NCI-H774 (cell line): ENCODE measurements at places on chromosomes 4 and X.
A peak's percentile ranks its signal among the peaks of the same experiment; 100 is the strongest.

- DNase-seq, result peak; percentile 8
These were observed 4.6 kb upstream of the KANTR start for GRCh38 chrX:53089224-53089842.

- no peak for DNase-seq
These were observed 49.3 kb downstream of the MRPL1 start for GRCh38 chr4:77911842-77912450.

- DNase-seq, result no peak
These were observed 99.7 kb downstream of the FIP1L1 start for GRCh38 chr4:53477038-53477565.

- DNase-seq, result no peak
These were observed 182.1 kb upstream of the HHIP start for GRCh38 chr4:144463896-144464295.

DNA sequence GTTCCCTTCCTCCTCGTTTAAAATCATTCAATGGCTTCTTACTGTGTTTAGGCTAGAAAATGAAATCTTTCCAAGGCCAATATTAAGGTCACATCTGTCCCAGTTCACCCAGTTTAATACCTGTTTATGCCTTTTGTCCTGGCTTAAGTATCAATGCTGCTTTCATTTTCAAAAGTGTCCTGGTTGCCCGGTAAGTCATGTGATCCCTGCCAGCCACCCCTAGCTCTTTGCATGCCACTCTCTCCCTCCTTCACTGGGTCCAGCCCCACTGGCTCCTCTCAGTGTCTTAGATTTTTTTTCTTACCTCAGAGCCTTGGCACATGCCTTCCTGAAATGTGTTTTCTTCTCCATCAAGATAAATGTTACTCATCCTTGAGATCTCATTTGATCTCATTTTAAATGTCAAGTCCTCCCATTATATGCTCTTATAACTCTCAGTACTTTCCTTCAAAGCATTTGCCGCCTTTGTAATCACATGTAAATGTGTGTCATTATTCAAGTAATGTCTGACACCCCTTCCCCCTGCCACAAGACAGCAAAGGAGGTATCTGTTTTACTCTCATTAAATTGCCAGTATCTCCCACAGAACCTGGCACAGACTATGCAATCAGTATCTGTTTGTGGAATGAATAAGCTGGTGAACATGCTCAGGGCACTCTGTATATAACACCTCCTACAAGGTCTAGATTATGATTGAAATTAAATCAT is 472.5 kb upstream of the RPS6KA3 start:
- DNase-seq, result no peak

DNA sequence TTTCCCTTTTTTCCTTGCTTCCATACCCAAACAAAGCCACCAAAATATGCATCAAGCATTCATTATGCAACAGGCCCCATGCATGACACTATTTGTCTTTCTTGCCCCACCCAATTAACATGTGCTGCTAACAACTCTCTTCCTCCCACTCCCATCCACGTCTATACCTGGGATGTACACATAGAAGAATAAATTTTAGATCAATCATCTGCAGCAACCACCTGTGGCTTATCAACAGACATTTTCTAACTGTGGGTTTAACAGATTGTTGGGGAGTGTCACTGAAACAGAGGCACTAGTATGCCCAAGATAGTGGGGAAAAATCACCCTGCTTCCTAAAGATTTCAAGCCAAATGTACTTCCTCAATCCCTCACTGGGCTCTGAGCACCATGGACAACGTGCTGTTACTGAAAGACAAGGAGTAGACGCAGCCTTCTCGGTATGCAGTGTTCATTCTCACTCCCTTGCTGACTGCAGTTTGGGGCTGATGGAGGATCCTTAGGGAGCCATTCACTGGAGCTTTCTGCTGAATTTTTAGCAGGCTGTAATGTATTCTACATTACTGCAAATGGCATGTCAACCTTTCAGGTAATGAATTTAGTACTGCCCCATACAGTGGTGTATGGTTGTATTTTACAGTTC is 28.4 kb upstream of the TRPC5OS start:
- no peak for DNase-seq

DNA sequence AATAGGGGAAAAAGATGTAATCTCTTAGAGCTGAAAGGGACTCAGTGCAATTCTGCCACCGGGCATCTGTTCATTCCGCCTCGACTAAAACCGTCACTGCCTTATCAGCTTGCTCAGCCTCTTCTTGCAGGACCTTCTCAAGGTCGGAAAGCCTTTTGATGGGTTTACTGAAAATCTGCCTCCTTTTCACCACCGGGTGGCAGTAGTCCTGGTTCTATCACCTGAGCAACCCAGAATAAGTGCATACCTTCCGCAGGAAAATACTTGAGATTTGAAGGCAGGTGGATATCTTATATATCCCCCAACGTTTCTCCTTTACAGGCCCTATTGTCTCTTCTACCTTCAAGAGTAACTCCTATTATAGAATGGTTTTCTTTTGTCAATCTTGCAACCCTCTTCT is 103.4 kb upstream of the PAK3 start:
- peak; percentile 21 for DNase-seq

DNA sequence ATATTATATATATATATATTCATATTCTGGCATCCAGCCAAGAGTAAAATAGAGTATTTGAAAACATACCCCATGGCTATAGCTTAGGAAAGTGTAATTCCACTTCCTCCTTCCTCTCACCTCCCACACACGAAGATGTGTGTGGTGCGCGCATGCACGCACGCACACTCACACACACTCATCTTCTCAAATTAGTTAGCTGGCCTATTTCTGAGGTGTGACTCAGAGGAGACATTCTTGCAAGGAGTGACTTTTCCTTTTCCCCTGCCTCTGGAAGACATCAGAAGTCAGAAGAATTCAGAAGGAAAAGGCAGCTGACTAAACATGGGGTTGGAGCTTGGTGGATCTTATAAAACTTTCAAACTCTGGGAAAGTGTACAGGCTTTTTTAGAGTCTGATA is 8.8 kb downstream of the ENPEP start:
- DNase-seq, result no peak

DNA sequence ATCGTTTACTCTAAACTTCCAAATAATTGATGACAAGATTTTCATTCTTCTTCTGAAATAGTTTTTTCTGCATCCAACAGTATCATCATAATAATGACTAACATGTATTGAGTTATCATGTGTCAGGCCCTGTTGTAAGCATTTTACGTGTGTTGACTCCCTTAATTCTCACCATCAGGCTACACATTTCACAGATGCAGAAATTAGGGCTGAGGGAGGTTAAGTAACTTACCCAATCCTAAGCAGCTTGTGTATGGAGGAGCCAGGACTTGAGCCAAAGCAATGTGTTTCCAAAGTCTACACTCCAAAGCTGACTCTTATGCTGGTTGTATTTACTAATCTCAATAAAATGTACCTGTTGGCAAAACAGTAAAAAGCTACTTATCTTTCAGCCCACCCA is 11.2 kb upstream of the KDR start:
- DNase-seq, result no peak

DNA sequence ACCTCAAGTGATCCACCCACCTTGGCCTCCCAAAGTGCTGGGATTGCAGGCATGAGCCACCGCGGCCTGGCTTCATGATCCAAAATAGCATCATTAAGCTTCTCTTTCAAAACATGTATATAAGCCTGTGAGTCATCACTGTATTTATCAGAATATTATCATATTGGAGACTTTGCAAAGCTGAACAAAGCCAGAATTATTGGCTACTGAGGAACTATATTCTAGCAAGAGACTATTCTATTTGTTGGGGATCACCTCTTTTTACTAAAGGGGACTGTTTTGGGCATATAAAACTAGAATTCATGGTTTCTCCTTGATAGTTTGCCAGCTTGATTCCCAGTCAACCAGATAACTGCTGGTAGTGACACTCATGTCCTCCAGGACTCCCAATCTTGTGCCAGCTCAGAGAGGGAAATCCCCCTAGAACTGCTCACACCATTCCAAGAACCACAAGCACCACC is 40.1 kb downstream of the TET2 start:
- no peak for DNase-seq

GRCh38 chr4:89715631-89716030 is 121.3 kb downstream of the SNCA start:
- DNase-seq, result no peak

DNA sequence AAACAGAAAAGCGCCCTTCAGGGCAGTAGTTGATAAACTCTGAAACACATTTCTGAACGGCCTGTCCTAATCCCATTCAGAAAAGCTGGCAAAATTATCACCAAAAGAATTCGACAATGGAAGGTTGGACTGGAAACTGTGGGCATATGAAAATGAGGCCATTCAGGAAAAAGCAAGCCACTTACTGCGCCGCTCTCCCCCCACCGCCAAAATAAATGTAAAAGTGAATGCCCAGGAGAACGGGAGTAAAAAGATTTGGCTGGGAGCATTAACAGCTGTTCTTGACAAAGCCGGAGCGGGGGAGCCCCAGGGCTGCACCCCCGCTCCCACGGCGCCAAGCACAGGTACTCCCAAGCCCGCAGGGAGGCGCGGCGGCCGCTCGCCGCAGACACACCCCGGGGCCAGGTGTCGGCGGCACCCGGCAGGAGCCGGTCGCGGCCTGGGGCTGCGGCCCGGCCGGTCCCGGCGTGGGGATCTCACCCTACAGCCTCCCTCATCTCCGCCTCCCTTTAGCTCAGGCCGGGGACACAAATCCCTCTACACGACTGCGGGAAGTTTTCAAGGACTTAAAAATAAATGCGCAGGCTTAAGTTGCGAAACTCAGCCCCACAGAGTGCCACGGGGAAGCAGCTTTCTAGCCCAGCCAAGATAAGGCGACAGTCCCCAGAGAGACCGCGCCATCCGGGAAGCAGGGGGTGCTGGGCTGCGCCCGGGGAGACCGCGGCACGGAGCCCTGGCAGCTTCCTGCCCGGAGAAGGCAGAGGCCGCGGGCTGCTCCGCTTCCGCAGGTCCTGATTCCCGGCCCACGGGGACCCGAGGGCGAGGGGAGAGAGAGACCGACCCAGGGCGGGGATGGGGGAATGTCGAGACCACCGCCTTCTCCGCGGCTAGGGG is 593 bp downstream of the SH3RF1 start:
- no peak for DNase-seq

GRCh38 chrX:137573324-137574101 is 7.6 kb downstream of the ZIC3 start:
- no peak for DNase-seq

DNA sequence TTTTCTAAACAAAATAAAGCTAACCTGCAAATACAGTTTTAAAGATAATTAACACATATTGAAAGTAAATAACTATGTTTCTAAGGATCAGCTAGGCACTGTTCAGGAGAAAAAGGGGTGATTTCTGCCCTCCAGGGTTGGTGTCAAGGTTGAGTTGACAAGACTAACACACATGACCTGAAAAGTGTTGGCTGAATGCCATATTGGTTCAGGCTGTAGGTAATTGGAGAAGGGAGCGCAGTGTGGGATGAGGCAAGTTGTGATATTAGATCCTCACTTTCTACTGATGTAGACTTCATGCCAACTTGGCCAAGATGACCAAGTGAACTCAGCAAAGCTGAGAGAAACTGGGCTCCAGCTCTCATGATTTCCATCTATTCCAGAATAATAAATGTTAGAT is 42.2 kb downstream of the PPM1K start:
- DNase-seq, result no peak

DNA sequence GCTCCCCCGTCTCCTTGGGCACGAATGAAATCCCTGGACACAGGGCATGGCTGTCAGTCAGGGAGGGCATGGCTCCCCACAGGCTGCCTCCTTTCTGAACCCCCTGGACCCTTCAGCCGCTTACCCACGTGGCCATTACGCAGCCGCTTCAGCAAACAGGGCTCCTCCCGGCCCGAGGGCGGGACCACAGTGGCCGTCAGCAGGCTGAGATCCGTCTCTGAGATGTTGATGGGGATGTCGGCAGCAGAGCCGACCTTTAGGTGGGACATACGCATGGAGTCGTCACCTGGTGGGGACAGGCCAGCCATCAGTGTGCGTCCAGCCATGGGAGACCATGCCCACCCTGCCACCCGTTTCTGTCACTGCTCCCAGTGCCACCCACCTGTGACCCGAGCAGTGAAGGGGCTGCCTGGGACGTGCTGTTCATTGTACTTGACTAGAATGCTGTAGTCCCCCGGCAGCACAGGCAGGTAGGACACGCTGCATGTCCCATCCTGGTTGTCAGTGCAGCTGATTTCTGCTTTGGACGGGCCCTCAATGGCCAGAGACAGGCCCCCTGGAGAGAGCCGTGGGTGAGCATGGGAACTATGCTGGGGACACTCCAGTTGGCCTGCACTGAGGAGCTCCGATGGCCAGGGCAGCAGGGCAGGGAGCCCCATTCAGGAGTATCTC is 21.1 kb downstream of the FLNA start:
- no peak for DNase-seq

GRCh38 chrX:23844502-23845138 is 61.6 kb downstream of the SAT1 start:
- DNase-seq, result no peak

DNA sequence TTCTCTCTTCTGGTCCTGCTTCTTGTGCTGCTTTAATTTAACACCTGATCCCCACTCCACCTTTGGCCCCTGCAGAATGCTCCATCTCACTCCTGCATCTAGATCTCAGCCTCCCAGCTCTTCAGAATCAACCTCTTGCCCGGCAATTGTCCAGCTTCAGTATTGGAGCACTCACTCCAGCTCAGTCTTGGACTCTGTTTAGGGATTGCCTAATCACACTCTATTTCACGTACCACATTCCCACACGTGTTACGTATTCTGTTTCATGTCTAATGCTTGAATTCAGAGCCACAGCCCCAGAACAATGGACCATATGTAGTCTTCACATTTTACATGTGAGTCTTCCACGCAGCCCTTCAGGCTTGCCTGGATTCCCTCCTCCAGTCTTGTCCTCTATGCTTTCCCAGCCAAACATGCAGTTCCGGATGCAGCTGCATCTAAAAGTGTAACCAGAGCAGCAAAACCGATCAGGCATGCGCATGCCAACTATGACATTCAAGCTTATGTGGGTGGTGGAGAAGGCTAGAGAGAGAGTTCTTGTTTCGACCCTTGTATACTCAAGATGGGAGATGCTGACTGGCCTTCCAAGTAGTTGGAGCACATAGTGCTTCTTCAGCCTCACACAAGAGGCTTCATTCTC is 105.2 kb upstream of the FAM9A start:
- DNase-seq, result no peak

GRCh38 chrX:9133426-9133825 is 99.5 kb upstream of the FAM9B start:
- no peak for DNase-seq

- DNase-seq, result no peak
These were observed 1967.9 kb downstream of the C4orf33 start for GRCh38 chr4:131063878-131064277.

- no peak for DNase-seq
These were observed 45.0 kb downstream of the CCDC149 start for GRCh38 chr4:24867766-24868296.

- DNase-seq, result no peak
These were observed 468.4 kb upstream of the PRKX start for GRCh38 chrX:4181782-4182407.

DNA sequence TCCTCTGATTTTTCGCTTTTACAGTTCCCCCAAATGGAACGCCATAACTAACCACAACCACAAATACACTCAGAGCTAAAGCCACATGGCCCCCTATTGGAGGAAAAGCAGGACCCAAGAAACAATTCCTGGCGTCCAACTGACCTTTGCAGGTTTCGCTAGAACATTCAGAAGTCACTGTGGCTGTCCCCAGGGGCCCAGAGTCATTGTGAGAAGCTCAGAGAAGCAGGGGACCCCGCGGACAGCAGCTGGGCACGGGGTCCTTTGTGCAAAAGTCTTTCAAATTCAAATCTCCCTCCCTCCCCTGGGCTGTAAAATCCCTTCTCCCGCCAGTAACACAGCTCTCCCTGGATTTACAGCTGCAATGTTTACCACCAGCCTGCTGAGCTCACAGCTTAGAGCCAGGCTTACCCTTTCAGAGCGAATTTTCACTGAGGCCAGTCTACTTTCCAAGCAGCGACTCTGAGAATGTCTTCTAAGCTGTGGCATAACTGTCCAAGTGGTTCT is 214.8 kb downstream of the CRLF2 start:
- no peak for DNase-seq
